CD4-positive, alpha-beta T cell (primary cell): ENCODE measurements at places on chromosomes 6 and 20.

GRCh38 chr20:42181064-42181463, 562.9 kb upstream of the CHD6 start:
- no peak for DNase-seq

DNA sequence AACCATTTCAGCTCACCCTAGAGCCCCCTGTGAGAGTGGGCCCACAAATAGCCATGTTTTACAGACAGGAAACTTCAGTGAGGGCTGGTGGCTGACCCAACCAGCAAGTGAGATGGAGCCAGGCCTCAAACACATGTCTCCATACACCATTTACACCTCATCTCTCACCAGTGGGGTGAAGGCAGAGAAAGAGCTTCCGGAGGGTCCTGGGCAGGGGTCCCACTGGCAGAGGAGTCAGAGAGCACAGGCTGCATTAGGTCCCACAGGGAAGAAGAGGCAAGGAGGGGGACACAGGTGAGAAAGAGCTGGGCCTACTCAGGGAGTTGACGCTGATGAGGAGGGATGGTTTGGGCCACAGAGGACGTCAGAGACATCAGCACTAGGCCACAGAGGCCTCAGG, 172.6 kb downstream of the VEGFA start:
- DNase-seq = no peak

GRCh38 chr6:18211338-18211737, 53.0 kb downstream of the DEK start:
- DNase-seq = no peak

- no peak for DNase-seq
These were observed 164.4 kb upstream of the TAB2 start for GRCh38 chr6:149153100-149153499.

DNA sequence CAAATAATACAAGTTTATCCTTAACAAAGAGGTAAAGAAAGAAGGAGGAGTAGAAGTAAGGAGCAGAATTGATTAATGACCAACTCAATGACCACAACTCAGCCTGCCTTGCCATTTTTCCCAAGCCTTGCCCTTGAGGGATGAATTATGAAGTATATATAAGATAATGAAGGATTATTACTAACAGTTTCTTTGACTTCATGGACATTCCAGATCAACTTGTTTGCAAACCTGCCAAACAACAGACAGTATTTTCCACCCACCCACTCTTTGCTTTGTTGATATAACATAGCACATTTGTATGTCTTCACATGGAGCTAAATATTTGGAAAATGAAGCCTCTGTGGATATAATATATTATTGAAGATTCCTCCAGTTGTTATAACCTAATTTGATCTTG, 9.9 kb upstream of the C6orf141 start:
- DNase-seq = no peak

- DNase-seq = no peak
These were observed 273.9 kb upstream of the RNF217 start for GRCh38 chr6:124688369-124688768.

DNA sequence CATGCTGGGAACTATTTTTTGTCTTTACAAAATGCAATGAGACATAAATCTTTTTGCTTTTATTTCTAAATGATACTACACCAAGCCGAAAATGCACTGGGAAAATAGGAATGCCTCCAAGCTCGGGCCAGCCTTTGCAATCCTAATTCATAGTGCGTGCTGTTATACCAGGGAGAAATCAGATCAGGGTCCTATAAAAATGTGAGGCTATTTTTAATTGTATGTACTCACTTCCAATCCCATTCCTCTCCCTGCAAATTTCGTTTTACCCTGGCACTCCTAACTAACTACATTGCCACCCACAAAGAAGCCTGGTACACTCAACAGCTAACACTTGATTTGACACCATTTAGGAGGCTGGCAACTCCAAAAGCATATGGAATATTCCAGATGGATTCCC, 350.6 kb upstream of the ZFP64 start:
- DNase-seq = no peak

DNA sequence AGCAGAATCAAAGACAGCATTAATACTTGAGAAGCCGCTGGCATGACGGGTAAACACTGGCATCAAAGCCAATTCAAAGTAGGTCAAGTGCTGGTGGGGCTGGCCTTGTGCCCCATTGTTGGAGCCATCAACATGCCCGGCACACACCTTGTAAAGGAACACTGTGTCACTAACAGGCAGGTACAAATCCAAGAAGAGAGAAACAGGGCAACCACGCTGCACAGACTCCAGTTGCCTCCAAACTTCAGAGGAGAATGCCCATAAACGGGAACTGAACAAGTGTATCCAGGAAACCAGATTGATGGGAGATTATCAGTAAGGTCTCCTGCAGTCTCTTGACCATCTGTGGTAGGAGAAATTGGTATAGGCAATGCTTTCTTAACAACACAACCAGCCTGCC, 127.0 kb upstream of the STXBP5 start:
- DNase-seq = no peak

GRCh38 chr6:108693430-108694154, 132.9 kb downstream of the FOXO3 start:
- no peak for DNase-seq

GRCh38 chr6:42260396-42260888, 42.8 kb upstream of the MRPS10 start:
- DNase-seq = no peak

DNA sequence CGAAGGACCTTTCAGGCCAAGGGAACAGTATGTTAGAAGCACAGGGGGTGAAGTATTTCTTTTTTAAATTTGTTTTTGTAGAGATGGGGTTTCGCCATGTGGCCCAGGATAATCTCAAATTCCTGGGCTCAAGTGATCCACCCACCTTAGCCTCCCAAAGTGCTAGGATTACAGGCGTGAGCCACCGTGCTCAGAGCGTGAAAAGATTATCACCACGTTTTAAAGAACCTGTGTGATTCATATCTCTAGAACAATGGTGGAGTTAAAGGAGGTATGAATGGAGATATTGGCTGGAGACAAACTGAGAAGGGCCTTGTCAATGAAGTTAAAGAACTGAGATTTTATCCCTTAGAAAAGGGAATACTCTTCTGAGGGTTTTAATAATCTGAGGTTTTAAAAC, 9.7 kb downstream of the ASF1A start:
- DNase-seq = no peak

- DNase-seq = no peak
These were observed 53.7 kb upstream of the LYRM2 start for GRCh38 chr6:89692256-89692655.

- no peak for DNase-seq
These were observed 129.5 kb upstream of the SGK1 start for GRCh38 chr6:134447423-134447822.

GRCh38 chr6:67885081-67886033, 749.7 kb upstream of the ADGRB3 start:
- no peak for DNase-seq

DNA sequence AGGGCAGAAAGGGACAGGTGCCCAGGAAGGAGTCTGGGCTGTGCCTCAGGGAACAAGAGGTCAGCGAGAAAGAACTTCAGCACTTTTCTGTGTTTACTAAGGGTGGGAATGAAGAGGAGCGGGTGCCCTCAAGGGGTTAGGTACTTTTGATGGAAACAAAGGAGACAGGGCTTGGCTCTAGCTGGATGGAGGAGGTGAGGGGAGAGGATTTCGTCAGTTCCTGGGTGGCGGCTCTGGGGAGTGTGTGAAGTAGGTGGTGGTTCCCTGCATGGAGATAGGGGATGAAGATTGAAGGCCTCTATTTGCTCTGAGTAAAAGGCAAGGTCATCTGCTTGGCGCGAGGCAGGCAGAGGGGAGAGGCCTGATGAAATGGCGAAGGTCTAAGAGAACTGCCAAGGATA, 40.0 kb upstream of the ANKRD60 start:
- no peak for DNase-seq

DNA sequence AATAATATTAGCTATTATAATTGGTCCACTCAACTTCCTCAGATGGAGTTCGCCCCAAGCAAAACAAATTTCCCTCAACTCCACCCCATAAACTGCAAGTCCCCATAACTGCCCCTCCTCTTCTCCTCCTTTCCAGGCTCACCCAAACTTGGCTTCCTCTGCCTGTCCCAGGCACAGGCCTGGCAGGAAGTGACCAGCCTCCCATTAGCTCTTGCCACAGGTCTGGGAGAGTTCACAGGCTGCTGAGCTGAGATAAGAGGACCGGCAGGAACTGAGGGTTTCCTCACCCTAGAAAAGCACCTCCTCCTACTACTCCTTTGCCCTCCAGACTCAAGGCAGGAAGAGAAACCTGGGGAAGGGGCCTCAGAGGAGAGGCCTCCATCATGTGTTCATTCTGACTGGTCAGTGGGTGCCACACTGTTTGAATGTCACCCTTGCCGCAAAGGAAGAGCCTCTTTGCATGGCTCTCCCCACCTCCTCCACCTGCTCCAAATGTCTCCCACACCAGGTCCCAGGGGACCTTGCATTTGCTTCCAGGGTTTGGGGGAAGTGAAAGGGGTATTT, 24.5 kb upstream of the SMIM29 start:
- no peak for DNase-seq

- no peak for DNase-seq
These were observed 102.3 kb downstream of the ARHGAP18 start for GRCh38 chr6:129607581-129608186.

DNA sequence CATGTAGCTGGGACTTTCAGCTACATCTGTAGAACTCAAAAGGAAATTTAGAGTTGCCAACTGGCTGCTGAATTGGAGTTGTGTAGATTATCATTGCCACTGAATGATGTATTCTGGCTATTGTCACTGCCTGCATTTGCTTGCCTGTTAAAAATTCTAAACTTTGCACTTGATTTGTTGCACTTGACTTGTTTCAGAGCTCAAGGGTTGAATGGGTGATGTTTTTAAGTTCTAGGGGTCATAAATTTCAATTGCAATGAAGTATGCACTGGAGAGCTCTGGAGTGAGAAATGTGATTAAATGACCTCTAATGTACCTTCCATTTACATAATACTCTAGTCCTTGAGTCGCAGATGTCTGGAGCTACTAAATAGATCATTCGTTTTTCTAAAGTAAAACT, 102.4 kb downstream of the TNFRSF21 start:
- DNase-seq = no peak

GRCh38 chr6:42937548-42938427, 8.5 kb downstream of the CNPY3 start:
- no peak for DNase-seq

DNA sequence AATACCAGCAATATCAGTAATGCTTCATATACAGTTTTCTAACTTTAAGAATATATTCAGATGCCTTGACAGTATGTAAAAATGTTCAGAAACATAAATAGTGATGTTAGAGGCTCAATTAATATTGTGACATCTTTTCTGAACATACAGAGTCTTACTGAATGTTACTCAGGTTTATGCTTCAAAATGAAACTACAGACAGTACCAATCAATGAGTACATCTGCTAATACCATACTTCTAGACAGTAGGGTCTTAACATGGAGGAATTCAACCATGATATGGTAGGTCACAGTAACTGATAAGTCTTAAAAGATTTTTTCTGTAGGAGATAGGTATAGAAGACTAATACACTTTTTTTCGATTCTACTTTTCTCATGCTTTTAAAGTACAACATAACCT, 8.3 kb downstream of the GCLC start:
- DNase-seq = no peak

- DNase-seq = no peak
These were observed 531.0 kb downstream of the EPM2A start for GRCh38 chr6:145204301-145204700.

DNA sequence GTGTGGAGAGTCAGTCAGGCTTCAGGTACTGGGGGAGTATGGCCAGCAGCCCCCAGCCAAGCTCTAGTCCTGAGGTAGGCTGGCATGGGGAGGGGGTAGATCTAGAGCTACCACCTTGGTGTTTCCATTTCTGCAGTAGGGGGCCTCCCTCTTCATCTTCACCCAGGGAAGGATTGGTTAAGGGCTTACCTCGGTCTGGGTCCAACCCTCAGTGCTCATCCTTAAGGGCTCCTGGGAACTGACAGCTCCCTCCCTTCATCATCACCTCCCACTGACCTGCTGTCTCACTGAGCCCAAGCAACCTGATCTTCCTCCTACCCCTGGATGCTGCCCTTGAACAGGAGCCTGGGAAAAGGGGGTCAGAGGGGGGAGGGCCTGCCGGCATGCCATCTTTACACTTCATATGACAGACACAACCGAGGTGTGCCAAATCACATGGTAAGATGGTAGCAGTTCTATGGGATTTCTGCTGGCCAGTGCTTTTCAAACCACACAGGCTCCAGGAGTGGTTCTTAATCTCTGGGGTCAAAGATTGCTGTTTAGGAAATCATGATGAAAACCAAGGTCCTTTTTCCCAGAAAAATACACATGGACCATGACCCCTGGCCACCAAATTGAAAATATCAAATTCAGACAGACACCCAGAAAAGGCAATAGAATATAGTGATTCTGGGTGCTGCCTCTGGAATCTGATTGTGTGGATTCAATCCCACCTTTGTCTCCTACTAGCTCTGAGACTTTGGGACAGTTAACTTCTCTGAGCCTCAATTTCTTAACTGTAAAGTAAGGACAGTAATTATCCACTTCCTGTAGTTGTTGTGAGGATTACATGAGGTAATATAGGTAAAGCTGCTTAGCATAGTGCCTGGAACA, 3.0 kb downstream of the TP53INP2 start:
- no peak for DNase-seq

- DNase-seq = no peak
These were observed 478.5 kb downstream of the QKI start for GRCh38 chr6:163892824-163893561.

- DNase-seq = no peak
These were observed 67.5 kb upstream of the COL21A1 start for GRCh38 chr6:56314683-56315523.

GRCh38 chr20:17664025-17664633, 17.9 kb downstream of the RRBP1 start:
- DNase-seq = no peak

DNA sequence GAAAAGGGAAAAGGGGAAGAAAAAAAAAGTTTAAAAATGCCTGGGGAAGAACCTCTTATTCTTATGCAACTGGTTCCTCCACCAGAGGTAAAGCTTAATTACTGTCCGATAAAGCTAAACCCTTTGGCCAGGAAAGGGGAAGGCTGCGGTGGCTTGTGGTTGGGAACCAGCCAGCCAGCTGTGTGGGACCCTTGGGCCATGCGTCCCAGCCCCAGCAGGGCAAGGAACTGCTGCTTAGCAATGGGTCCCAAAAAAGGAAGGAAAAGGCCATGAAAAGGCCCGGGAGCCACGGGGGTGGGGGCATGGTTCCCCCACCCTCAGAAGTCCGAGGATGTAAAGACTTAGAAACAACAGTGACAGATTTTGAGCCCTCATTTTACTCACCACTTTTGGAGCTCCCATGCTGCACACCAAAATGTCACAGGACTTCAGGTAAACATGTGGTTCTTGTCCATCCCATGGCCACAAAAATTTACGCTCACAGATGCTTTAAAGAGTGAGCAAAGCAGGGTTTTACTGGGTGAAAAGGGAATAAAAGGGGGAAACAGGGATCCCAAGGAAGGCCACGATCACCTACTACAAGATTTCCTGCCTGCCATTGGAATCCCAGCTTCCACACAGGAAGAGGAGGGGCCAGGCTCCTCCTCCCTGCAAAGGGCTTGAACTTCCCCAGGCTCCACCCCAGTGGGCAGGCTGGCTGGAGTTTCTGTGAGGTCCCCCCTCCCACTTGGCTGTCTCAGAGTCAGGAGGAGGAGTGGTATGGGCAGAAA, 1234.7 kb upstream of the GJE1 start:
- DNase-seq = no peak

- DNase-seq = no peak
These were observed 75.4 kb downstream of the TMEM244 start for GRCh38 chr6:129785756-129786135.
